GM12891 (cell line): ENCODE measurements at places on chromosomes 7 and 10.

- no peak for DNase-seq
These were observed 1.5 kb upstream of the RALA start for GRCh38 chr7:39621784-39622411.

GRCh38 chr10:78437407-78437768, 403.7 kb downstream of the RPS24 start:
- DNase-seq: no peak

- no peak for DNase-seq
These were observed 102.4 kb downstream of the SLIT1 start for GRCh38 chr10:97083228-97083829.

DNA sequence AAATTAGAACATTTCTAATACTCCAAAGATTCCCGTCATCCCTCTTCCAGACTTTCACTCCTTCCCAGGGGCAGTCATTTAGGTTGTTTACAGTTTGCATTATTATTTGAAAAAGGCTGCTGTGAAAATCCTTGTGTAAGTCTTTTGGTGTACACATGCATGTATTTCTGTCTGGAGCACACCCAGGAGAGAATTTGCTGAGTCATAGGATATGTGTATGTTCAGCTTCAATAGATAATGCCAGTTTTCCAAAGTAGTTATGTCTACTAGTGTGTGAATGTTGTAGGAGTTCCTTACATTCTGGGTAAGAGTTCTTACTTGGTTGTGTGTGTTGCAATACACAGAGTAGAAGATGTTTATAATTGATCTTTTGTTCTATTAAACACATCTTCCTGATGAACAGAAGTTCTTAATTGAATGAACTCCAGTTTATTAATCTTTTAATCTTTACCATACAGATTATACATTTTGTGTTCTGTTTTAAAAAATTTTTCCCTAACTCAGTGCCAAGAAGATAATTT, 25.3 kb downstream of the CROT start:
- DNase-seq: no peak

DNA sequence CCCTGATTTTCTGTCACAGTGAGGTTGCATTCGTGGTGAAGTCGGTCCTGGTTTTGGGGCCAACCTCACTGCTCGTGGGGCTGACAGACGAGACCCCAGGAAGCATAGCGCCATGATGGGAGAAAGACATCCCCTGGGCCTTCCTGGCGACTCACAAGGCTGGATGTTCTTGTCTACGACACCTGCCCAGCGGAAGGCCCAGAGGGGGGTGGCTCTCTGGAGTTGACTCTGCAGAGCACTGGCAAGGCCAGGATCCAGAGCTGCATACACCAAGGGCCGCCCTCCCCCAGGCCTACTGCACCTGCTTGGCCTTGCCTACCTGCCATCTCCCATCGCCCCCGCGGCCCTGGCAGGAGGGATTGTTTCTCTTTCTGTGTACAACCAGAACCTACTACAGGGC, 608.9 kb downstream of the PTPRN2 start:
- DNase-seq: no peak

GRCh38 chr7:122203814-122204213, 59.8 kb upstream of the AASS start:
- DNase-seq: no peak

DNA sequence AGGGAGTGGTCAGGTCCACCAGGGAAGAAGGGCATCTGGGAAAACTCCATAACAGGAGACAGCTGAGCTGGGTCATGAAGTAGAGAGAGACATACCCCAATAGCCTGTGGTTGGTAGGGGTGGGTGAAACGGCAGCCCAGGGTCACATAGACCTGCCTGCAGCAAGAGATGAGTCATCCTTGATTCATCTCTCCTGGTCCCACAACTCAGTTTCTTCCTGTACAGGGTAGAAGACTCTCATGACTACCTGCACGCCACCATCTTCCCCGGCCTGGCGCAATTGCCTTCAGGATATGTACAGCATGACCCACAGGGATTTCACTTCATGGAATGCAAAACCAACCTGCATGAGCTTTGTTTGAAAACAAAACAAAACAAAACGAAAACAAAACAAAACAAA, 45.1 kb upstream of the ADAM12 start:
- DNase-seq: no peak

GRCh38 chr7:133354546-133355324, 101.9 kb downstream of the EXOC4 start:
- no peak for DNase-seq

GRCh38 chr10:69223028-69223342, 2.9 kb downstream of the HKDC1 start:
- DNase-seq: no peak

DNA sequence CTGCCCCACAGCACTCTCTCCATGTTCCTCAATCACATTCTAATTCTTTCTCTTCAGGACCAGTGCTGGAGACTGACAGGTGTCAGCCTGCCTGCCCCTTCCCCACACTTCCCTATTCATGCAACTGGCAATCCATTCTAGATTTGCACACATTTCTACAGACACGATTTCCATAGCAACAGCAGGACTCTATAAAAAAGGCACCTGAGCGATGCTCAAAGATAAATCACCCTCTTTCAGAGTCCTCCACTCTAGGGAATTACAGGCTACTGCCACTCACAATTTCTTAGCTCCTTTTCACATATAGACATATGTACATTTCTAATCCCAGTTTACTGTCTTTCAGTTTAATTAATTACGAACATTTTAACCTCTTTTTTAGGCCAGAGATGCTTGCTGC, 118.1 kb upstream of the ANKRD1 start:
- no peak for DNase-seq

DNA sequence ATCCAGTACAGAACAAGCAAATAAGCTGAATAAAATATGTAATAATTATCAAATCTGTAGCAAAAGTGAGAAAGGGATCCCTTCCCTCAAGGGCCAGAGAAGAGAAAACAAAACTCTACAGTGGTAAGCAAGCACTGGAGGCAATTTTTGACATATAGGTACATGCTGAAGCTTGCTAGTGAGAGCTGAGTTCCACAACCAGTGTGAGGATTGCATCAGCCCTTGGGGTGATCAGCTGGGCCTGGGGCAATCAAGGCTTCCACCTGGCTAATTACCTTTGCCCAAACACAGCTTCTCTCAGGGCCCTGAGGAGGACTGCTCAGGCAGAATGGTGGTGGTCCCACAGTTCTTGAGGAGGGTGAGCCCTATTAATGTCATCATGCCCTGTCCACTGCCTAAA, 134.4 kb upstream of the DLX6 start:
- no peak for DNase-seq

GRCh38 chr7:138074121-138074520, 2.1 kb upstream of the AKR1D1 start:
- no peak for DNase-seq

- no peak for DNase-seq
These were observed 154.4 kb downstream of the DIP2C start for GRCh38 chr10:535051-535450.

GRCh38 chr7:112160130-112160770, 45.9 kb downstream of the DOCK4 start:
- no peak for DNase-seq

DNA sequence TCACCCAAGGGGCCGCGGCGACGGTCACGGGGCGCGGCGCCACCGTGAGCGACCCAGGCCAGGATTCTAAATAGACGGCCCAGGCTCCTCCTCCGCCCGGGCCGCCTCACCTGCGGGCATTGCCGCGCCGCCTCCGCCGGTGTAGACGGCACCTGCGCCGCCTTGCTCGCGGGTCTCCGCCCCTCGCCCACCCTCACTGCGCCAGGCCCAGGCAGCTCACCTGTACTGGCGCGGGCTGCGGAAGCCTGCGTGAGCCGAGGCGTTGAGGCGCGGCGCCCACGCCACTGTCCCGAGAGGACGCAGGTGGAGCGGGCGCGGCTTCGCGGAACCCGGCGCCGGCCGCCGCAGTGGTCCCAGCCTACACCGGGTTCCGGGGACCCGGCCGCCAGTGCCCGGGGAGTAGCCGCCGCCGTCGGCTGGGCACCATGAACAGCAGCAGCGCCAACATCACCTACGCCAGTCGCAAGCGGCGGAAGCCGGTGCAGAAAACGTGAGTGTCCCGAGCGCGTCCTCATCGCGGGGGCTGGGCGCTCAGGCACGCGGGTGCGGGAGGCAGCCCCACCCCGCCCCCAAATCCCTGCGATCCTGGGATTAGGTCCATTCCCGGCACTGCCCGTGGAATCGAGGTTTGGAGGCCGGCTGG, 509 bp downstream of the AHR start:
- DNase-seq: peak; percentile 10

DNA sequence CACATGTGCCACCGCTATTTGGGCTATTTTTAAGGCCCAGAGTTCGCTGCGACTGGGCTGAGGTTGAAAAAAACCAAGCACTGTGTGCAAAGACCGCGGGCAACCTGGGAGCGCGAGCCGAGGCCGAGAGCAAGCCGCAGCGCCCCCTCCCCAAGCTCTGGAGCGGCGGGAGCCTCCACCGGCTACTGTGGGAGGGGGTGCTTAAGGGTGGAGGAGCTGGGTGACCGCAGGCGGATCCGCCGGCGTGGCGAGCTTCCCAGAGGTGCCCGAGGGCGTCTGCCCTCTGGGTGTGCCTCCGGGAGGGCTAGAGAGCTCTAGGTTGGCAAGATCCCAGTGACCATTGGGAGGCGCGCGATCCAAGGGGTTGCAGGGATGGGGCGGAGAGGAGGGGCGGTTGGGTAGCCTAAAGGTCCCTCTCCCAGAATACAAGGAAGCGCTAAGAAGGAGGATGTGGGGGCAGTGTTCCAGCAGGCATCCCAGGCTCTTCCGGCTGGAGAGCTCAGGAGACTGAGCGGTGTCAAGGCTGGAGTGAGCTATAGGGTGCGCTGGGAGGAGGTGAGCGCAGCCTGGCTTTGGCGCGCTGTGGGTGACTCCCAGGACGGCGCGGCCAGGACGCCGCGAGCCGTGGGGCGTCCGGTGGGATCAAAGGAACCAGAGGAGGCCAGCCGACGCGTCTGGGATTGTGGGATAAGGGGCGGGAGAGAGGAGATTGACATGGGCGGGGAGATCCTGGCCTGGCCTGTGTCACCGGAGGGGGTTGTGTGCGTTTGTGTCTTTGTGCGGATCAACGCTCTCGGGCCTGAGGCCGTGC, 8.0 kb downstream of the DLX5 start:
- DNase-seq: no peak

DNA sequence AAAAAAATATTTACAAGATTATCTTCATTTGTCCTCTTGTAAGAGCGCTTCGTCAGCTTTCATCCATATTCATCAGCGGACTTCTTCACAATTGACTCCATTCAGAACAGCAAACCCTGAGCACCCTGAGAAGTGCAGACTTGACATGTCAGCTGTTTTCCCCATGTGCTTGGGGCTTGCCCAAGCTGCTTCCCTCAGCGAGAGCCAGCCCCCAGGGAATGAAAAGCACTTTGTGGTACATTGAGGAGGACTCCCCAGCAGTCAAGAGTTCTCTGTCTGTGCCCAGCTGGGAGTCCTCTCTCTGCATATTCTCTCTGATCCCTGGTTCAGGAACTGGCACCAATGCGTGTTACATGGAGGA, 22.7 kb downstream of the HKDC1 start:
- no peak for DNase-seq

GRCh38 chr10:3765146-3765545, 19.9 kb downstream of the KLF6 start:
- DNase-seq: no peak

- no peak for DNase-seq
These were observed 187.0 kb downstream of the PCDH15 start for GRCh38 chr10:54614072-54614471.

DNA sequence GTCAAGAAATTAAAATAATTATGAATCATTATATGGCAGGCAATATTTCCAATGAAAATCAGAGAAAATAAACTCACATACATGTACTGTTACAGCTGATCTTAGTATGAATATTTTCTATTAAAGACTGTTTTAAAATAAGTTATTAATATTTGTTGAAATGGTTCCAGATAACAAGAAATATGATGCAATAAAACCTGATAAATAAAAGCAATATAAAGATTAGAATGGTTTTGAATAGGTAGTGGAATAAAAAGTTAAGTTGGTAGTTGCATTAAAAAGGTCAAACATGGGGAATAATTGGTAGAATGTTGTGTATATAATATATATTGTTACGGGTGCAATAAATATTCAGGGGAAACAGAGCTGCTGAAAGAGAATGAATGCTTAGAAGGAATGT, 52.5 kb downstream of the MEST start:
- DNase-seq: no peak

GRCh38 chr7:55022002-55022985, 3.5 kb downstream of the EGFR start:
- no peak for DNase-seq

GRCh38 chr7:39952374-39952773, 2.3 kb downstream of the CDK13 start:
- DNase-seq: no peak

DNA sequence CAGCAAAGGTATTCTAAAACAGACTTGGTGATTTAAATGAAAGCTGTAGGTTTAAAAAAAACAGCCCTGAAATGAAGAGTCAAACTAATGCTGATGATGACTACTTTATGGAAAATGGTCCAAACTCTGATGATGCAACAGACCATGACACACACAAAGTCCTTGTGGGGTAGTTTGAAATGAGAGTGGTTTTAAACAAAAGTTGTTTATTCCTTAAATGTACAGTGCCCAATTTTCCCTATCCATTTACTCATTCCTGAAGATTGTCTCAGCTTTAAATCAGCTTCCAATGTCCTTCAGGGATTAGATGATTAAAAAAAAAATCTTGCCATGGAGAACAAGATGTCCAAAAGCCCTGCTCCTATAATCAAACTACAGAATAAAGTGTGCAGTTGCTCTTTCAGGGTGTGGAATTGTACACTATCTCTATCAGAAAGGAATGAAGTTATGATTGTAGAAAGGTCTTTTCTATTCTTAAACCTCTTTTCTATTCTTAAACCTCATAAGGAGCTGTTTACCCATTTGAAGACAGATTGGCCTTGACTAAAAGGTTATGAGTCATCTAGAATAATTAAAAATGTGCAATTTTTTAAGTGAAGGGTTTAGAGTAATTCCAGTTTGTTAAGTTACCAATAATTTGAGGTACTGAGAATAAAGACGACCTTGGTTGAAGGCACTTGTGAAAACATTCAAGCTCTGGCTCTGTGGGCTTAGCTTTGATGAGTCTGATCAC, 70.2 kb upstream of the ITGA8 start:
- no peak for DNase-seq

DNA sequence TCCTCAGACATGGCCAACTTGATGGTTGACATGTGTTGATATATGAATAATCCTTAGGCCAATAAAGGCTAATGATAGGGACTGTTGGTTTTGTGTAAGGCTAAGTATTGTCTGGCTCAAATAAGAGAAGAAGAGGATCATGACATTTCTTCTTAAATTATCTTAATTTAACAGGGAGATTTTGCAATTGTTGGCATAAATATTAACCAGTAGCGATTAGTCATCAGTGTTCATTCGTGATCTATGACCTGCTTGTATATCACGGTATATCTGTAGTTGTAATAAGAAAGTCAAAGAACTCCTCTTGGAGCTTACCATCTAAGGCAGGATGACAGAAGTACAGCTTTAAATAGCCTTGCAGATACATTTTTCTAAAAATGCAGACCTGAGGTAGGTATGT, 196.4 kb downstream of the CREB5 start:
- DNase-seq: no peak

GRCh38 chr7:21448974-21449373, 21.1 kb downstream of the SP4 start:
- no peak for DNase-seq
